Pancreas (tissue), 10 donors: ENCODE measurements at places on chromosomes 7 and 10. TPM values are rescaled to one million over a fixed set of nuclear protein-coding genes. Genes with fewer than 3 reads are reported as not detected.
A peak's percentile ranks its signal among the peaks of the same experiment; 100 is the strongest.

The MOGAT3 gene
- not detected for polyA plus RNA-seq

- no peak for DNase-seq
These were observed 66.1 kb downstream of the MCMBP start for GRCh38 chr10:119806334-119807130.

GRCh38 chr7:47543714-47544113 lies 38.2 kb downstream of the TNS3 start:
- no peak for DNase-seq

The EVX1 gene
- polyA plus RNA-seq: 0.05 TPM

GRCh38 chr10:75664968-75665367 lies 233.5 kb downstream of the LRMDA start:
- no peak for DNase-seq

GRCh38 chr7:70698219-70698832 lies 433.6 kb upstream of the GALNT17 start:
- peak; percentile 39 for DNase-seq

- no peak for DNase-seq
These were observed 159.1 kb downstream of the CELF2 start for GRCh38 chr10:11176746-11177145.

DNA sequence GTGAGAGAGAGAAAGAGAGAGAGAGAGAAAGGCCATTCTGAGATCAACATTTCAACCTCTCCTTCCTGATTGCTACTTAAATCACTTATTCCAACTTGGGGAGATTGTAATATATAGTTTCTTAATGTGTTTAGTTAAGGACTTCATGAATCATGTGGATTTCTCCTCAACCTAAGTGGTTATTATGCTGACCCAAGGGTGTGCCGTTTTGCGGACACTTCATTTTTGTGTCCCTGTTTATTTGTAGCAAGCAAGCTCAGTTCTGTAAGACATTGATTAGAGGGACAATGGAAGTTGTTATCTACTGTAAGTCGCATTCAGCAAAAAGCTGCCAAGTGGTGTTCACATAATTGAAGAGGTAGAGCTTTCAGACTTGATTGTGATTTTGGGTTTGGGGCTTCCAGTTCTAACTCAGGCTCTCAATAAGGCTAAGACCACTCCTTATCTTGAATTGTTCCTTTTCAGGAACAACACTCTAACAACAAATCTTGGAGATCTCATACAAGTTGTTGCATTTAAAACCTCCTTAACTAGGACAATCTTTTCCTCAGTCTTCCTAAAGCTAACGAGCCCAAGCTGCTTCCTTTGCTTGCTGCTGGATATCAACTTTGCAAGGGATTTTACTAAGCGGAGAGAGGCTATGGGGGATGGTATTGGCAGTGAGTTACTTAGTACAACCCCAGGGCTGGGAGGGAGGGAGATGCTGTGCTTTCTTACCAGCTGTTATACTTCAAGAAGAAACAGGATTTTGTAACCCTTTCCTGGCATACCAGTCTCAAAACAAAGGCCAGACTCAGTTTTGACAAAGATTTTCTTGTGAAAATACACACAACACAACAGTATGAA lies 19.8 kb upstream of the COL1A2 start:
- DNase-seq: no peak

GRCh38 chr7:97732565-97733275 lies 834 bp downstream of the TAC1 start:
- no peak for DNase-seq

The PHYHIPL gene
- polyA plus RNA-seq: 4.7 TPM

DNA sequence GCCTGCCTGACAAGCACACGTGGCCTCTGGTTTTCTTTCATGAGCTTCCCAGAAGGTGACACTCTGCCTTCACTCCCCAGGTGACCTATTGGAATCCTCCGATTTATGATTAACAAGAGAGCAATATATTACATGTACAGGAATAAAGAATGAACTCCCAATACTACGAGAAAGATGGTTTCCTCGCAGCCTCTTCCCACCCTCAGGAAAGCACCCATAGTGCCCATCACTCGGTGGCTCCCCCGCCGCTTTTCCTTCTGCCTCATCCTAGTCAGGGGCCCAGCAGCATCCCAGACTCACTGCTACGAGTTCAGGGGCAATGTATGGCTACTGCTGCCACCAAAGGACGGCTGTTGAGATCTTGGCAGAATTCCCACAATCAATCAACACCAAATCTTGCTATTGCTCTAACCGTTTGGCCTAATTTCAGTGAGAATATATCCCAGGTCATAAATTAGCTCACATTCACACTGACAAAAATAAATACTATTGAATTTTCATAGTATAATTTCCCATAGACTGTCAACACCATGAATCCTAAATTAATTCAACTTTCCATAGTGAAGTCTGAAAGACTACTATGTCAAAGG lies 196.3 kb downstream of the TNS3 start:
- no peak for DNase-seq

The PRPS1L1 gene
- polyA plus RNA-seq: not detected

GRCh38 chr7:80910228-80910627 lies 8.6 kb downstream of the SEMA3C start:
- DNase-seq: no peak

DNA sequence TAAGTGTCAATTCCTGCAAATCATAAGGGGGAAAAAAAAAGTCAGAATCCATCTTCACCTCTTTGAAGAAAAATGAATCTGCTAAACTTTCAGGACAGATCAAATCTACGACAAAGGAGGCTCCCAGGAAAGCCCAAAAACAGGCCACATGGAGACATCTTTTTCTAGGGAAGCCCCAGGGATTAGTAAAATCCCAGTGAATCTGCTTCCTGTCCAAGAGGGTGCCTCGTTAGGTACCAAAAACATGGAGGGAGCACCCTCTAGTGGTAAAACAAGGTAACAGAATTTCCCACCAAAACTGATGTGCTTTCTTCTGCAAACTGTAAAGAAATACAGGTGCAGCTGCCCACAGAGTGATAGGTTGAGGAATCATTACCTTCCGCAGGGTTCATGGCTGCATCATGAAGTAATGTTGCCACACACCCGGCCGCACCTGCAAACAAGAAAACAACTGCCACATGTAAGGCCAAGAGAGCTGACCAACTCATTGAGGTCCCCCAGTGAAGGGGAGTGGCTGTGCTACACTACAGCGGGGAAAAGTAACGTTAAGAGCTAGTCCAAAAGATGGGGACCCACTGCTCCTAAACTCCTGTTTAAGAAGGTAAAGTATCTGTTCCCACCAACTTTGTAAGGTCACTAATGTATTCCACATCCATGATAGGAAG lies 7.9 kb downstream of the SLC25A28 start:
- DNase-seq: no peak

DNA sequence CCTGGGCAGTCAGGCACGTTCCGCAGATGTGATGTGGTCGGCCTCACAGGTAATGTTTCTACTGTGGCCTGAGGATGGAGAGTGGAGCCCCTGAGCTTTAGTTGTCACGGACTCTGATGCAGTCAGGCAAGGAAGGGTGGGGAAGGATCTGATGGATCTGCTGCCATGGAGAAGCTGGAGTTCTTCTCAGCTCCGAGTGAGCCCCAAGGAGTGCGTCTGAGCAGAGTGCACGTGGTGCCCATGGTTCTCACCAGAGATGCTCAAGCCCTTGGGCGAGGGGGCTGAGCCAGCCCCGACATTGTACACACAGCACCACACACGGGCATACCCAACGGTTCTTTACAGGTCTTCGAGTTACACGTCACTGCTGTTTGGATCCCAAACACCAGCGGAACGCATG lies 192.5 kb downstream of the EBF3 start:
- no peak for DNase-seq

The CCDC3 gene
- polyA plus RNA-seq: 2.3 TPM

- no peak for DNase-seq
These were observed 654.6 kb downstream of the TNS3 start for GRCh38 chr7:46927131-46927810.

- no peak for DNase-seq
These were observed 269.1 kb downstream of the GATA3 start for GRCh38 chr10:8323428-8324054.

GRCh38 chr10:24951201-24952142 lies 934 bp downstream of the PRTFDC1 start:
- DNase-seq: peak; percentile 4

GRCh38 chr7:34133983-34134782 lies 228.8 kb downstream of the BMPER start:
- peak; percentile 27 for DNase-seq

DNA sequence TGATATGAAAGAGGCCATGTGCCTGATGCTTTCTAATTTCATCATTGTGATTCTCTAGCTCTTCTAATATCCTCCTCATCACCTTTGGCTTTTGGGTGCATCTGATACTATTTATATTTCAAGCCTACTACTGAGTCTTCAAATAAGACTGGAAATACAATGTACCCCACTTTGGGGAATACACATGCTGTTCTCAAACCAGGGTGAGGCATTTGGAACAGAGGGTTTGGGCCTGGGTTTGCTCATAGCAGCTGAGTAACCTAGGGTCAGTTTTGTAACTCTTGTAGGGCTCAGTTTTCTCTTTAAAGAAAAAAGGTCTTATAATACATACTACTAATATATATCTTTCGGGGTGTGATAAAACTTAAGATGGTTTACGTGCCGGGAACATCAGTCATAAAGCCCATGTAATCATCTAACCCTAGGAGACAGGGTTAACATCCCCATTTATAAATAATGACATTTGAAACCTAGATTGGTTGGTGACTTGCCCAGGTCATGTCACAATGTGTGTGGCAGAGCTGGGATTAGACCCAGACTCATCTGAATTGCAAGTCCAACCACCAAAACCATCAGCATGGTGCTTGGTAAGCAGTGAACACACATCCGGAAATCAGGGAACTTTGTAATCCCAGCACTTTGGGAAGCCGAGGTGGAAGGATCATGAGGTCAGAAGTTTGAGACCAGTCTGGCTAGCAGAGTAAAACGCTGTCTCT lies 23.0 kb downstream of the AKR1B15 start:
- no peak for DNase-seq

- DNase-seq: no peak
These were observed 578.2 kb downstream of the ANKRD7 start for GRCh38 chr7:118802726-118803125.

- DNase-seq: no peak
These were observed 29.6 kb downstream of the ANKRD16 start for GRCh38 chr10:5860066-5860465.

- DNase-seq: no peak
These were observed 29.8 kb upstream of the PPP2R2D start for GRCh38 chr10:131870831-131871672.

The ZDHHC6 gene
- polyA plus RNA-seq: 39.2 TPM

The LIPJ gene
- 0.53 TPM for polyA plus RNA-seq

The FAM180A gene
- polyA plus RNA-seq: 0.12 TPM

The TFEC gene
- polyA plus RNA-seq: 0.19 TPM

The IFIT1B gene
- polyA plus RNA-seq: not detected

- DNase-seq: no peak
These were observed 10.4 kb upstream of the FAS start for GRCh38 chr10:88980247-88980646.

- no peak for DNase-seq
These were observed 146.0 kb downstream of the PLXNA4 start for GRCh38 chr7:132430041-132430855.

DNA sequence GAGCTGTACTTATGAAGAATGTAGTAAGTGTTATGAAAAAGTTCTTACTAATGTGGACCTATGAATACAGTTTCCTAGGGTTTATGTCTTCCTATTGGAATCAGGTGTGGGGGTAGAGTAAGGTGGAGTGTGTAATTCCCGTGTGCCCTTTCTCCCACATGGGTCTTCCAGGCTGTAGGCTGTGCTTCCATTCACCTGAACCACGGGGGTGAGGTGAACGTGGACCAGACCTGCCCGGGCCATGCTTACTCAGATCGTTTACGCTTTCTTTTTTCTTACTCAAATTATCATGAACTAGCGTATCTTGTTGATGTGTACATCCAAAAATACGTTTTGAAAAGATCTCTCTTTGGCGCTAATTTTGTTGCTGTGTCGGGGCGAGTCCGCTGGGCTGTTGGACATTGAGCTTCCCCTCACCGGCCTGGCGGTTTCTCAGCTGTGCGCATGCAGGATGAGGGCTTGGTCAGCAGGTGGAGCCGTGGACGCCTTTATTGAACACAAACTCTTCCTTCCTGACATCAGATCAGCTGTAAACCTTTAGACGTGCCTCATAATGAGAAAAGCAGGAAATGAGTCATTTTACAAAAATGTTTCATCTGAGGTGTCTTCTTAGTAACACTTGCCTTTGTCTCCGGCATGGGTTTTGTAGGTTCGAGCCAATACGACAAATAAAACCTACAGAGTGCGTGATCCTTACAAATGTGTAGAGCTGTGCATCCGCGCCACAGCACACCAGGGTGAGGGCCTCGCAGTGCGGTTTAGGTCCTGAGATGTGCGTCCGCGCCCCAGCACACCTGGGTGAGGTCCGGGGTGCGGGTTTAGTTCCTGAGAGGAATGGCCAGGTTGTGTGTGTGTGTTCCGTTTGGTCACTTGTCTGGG lies 53.8 kb downstream of the WDR37 start:
- DNase-seq: no peak

DNA sequence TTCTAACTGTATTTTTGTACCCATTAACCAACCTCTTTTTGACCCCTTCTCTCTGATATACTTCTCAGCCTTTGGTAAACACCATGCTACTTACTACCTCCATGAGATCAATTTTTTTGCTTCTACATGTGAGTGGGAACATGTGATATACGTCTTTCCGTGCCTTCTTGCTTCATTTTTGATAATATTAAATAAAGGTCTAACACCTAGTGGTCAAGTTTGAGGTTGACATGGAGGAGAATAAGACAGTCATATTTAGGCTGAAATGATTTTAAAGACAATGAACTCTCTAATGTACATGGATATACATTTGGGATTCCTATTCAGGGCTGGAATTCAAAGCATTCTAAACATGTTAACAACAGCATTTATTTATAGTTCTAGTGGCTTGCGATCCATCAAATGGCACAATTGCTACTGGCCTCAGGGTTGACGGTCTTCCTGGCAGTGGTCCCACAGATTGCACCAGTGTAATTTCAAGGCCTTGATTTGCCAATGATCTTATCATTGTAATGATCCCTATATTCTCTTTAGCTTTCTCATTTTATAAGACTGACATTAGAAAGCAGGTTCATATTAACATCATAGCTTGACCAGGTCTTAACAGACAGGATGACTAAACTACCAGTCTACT lies 315.9 kb upstream of the ETV1 start:
- no peak for DNase-seq

- peak; percentile 58 for DNase-seq
These were observed 644 bp downstream of the SORBS1 start for GRCh38 chr10:95560278-95561176.

DNA sequence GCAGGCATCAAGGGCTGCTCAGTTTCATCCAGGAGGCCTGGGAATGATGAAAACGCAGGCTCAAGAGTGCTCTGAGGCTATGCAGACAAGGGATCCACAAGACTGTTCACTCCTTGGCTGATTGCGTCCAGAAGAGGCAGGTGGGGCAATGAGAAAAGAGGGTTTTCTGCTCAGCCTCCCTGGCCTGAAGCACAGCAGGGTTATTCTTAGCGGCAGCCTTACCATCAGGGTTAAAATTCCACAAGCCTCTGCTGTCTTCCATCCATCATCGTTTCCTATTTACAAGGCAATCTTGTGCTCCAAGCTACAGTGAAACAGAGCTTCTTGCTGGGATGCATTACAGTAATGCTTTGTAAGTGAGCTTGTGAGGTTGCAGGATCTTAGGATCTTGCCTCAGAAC lies 129.4 kb upstream of the SHH start:
- DNase-seq: no peak
